ENCODE measurements at places on chromosomes 7 and 10. TPM values are rescaled to one million over a fixed set of nuclear protein-coding genes. Genes with fewer than 3 reads are reported as not detected.

DNA sequence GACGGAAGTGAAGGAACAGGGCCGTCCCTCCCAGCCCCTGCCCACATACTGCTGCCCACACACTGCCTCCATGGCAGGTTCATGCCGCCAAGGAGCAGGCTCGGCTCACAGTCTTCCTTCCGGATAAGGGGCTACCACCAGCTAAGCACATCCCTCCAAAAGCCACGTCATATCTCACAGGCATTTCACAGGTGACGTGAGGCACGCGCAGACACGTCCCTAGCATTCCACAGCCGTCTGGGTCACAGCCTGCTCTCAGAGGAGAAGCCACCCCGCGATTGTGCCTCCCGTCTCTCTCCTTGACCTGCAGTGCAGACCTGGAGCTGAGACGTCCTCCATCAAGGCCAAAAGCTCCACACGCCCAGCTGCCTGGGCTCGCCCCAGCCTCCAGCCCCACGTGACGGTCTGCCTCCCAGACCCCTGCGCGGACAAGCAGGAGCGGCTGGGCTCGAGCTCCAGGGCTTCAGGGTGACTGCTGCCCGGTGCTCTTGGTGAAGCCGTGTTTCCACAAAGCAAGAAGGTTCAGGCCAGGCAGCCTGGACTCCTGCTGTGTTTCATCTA lies 114.0 kb downstream of the MAD1L1 start:
- DNase-seq, result no peak

- DNase-seq, result no peak
These were observed 43.8 kb downstream of the ETV1 start for GRCh38 chr7:13945670-13946069.

GRCh38 chr7:29400437-29400836 lies 163.2 kb upstream of the PRR15 start:
- DNase-seq, result no peak

DNA sequence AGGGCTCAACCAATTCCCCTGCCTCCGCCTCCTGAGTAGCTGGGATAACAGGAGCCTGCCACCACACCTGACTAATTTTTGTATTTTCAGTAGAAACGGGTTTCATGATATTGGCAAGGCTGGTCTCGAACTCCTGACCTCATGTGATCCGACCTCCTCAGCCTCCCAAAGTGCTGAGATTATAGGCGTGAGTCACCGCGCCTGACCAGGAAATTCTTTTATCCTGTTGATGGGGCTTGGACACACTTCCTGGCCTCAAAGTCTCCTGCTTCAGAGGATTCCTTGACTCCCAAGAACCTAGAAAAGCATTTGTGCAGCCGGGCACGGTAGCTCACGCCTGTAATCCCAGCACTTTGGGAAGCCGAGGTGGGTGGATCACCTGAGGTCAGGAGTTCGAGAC lies 16.2 kb downstream of the ZNF425 start:
- DNase-seq, result no peak

DNA sequence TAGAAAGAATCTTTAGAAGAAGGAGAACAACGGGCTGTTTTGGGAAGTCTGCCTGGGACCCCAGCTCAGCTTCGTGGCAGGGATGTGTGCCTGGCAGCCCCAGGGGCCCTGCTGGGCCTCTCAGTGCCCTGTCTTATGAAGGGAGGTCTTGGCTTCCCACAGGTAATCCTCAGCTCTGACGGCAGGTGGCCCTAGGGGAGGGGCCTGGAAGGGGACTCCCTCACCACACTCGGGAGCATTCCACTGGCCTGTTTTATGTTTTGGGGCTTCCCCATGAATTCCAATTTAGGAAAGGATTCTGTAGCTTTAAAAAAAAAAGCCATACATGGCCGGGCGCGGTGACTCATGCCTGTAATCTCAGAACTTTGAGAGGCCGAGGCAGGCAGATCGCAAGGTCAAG lies 3.0 kb upstream of the DMBT1 start:
- no peak for DNase-seq

DNA sequence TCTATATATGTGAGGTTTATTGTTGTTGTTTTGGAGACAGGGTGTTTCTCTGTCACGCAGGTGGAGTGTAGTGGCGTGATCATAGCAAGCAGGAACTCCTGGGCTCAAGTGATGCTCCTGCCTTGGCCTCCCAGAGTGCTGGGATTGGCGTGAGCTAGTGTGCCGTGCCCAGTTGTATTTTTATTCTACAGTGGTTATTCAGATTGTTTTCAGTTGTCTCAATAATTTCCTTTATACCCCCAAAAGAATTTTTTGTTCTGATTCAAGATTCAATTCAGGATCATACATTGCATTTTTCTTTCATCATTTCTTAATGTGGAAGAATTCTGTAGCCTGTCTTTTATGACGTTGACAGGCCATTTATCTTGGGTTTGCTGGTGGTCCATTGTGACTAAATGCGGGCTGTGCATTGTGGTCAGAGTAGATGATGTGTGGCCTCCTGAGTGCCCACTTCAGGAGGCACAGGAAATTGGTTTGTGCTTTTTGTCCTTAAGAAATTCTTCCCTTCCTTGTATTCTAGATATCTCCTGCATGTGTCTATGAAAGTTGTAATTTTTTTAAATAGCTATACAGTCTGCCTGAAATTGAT lies 22.9 kb downstream of the RBM33 start:
- no peak for DNase-seq

GRCh38 chr10:90614631-90615030 lies 243.2 kb downstream of the HTR7 start:
- no peak for DNase-seq

DNA sequence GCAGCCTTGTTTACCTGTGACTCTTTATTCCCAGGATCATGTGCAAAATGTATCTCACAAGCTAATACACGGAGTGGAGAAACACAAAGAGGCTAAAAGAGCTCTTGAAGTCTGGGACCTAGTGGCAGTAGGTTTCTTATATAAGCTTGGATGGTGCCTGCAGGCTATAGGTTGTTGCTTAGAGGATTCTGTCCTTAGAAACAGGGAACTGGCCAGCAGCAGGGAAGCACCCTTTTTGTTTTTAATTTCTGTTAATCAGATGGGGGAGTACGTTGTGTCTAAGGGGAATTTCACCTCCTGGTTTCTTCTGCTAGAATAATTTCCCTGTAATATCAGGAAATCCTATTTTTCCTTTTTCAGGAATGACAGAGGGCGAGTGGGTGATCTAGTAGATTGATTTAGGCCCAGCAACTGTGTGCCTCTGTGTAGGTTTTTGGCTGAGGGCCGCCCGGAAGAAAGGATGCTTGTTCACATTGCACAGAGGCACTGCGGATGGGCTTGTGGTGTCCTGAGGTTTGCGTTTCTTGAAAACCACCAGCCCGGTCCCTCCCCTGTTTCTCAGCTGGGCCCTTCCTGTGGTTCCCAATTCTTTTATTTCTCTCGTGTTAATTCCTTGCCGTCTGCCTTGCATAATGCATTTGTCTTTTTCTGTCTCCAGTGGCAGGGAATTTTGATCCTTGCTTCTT lies 158.0 kb downstream of the CAMK1D start:
- DNase-seq, result no peak

GRCh38 chr7:35707422-35707821 lies 12.5 kb upstream of the HERPUD2 start:
- no peak for DNase-seq

DNA sequence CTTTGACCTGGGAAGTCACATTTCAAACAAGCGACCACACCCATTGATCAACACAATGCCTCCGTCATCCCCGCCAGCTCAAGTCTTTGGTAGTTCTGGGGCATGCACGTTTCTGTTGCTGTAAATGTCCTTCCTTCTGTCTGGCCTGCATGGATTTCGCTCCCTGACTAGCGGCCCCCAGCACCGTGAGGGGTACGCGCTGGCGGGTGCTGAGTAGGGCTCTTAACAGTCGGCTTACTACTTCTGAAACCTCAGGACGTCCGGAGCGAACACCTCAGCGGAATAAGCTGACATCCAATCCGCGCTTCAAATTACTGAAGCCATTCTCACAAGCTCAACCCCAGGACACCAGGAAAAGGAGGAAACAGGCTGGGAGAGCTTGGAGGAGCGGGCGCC lies 505 bp downstream of the NUDCD3 start:
- peak; percentile 32 for DNase-seq

DNA sequence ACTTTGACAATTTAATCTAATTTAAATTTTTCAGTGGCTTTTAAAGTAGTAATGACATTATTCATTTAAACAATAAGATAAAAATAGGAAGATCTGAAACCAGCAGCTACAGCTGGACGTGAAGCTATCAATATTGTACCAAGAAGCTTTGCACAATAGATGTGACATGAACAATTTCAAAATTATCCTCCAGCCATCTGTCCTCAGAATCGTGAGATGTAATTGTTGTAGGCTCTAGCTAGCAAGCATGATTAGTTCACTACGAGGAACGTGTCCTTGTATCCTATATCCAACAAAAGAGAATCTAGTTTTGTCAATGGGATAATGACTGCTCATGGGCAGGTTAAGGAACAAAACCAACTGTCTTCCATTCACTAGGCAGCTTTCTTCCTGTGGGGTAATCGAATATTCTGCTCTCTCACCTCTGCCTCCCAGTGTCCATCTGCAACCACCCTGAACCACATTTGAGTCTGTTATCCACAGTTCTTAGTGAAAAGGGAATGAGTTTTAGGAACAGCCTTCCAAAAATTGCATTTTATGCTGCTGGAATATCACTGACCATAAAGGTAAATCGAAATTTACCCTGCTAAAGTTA lies 247.3 kb downstream of the PARD3 start:
- DNase-seq, result no peak

DNA sequence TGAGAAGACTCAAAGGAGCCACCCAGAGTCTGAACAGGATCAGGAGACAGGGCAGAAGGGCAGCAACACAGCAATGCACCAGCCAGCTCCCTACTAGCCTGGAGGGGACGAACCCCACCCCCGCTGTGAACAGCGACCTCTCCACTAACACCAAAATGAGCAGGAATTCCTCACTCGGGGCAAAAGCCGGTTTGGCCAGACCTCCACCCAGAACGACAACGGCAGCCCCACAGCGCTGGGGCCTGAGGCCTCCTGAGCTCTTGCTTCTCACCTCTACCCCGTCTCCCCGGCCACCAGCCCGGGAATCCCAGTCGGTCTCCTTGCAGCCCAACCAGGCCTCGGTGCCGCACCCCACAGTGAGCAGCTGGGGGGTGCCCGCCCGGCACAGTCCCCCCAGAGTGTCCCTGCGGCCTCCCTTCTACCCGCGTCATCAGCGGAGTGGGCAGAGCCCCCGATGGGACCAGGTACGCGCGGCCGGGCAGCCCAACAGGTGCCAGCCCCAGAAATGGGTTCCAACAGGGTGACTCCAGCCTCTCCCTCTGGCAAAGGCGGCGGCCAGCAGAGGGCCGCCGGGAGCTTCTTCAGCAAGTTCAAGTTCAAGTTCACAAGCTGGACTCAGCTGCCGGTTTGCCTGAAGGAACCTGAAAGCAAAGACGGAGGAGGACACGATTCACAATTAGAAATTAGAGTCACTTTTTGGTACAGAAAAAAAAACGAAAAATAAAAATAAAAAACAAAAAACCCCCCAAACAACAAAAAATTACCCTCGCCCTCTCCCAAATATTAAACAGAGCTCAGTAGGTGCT lies 129.0 kb downstream of the MARCHF5 start:
- no peak for DNase-seq

DNA sequence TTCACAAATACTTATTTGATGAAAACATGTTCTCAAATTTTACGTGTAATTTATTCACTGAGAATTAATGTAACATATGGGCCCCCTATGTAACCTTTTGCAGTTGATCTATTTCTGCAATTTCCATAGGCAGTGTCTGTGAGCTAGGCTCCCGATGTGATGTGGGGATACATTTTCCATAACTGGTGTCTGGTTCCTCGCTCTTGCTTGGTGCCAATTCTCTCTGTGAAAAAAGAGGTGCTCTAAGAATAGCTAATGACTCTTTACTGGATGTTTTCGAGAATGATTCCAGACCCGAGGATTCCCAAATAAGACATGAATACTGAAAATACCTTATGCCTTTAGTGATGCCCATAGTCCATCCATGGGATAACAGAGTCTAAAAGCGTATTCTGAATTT lies 286.7 kb upstream of the FZD8 start:
- no peak for DNase-seq

DNA sequence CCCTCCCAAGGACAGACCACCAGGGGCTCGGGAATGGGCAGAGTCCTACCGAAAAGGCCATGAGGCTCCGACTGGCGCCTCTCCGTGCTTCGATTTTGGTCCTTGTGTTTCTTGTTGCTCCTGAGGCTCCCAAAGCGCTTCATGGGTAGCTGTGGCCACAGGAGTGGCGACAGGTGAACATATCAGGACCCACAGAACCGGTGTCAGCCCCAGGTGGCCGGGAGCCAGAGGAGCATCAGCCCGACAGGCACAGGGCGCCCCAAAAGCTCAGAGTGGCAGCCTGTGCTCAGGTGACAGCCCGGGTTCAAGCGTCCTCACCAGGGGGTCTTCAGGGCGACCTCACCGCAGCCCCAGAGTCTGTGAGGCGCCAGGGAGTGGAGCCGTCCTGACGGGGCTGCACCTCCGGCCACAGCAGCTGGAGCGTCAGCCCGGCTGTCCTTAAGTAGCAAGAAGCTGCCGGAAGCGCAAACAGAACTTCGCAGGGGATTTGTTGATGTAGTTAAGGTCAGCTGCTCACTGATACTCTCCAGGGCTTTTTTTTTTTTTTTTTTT lies 141.0 kb downstream of the PRKAG2 start:
- DNase-seq, result no peak

- DNase-seq, result no peak
These were observed 292.9 kb upstream of the PITRM1 start for GRCh38 chr10:3465406-3465891.

Gene PCBD1
- 28.8 TPM for total RNA-seq

Gene MPP7
- 1.9 TPM for total RNA-seq
